ENCODE measurements at places on chromosomes 1 and 21. TPM values are rescaled to one million over a fixed set of nuclear protein-coding genes. Genes with fewer than 3 reads are reported as not detected.
A peak's percentile ranks its signal among the peaks of the same experiment; 100 is the strongest.

Gene CXADR
- 0.30 TPM for total RNA-seq

Gene DPYD
- total RNA-seq, result 65.4 TPM

Gene IFFO2
- total RNA-seq, result 19.2 TPM

Gene NECTIN4
- total RNA-seq, result not detected

Gene HSD3B2
- not detected for total RNA-seq

Gene KRTAP13-2
- total RNA-seq, result not detected

Gene MFAP2
- total RNA-seq, result 14.3 TPM

Gene CDK18
- total RNA-seq, result 5.1 TPM

DNA sequence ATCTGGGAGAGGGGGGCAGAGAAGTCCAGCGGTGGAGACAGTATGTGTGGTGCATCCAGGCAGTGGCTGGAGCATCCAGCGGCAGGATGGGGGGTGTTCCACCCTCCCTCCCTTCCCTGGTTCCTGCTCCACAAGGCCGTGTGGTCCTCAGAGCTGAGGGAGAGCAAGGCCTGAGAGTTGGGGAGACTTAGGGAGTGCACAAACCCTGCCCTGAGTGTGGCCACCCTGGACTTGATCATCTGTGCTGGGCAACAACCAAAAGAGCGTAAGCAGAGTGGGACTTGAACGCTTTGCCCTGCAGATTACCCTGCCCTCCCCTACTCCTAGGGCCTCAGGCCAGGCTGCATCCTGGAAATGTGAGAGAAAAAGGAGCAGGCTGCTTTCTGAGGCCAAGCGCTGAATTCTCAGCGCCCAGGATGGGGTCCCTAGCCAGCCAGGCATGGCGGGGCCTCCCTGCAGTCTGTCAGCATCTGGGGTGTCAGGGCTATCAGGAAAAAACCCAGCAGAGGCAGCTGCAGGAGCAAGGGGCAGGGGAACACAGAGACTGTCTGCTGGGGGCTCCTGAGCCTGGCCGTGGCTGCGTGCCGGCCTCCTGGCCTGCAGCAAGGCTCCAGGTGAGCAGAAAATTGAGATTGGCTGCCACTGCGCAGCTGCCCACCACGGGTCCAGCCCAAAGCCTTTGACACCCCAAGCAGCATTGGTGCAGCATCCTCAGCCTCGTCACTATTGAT lies 266.2 kb downstream of the NPHP4 start:
- no peaks in the 10 kb centered on the region for H3K4me1 ChIP-seq
- no peaks in the 10 kb centered on the region for H3K36me3 ChIP-seq
- no peaks in the 10 kb centered on the region for H3K27me3 ChIP-seq
- no peak overlapping the region for H3K27ac ChIP-seq
- no peak overlapping the region for H3K4me3 ChIP-seq
- DNase-seq, result no peak

- H3K27me3 ChIP-seq, result no peaks in the 10 kb centered on the region
- no peak overlapping the region for H3K27ac ChIP-seq
These were observed 91.2 kb upstream of the COL24A1 start for GRCh38 chr1:86247597-86248279.

DNA sequence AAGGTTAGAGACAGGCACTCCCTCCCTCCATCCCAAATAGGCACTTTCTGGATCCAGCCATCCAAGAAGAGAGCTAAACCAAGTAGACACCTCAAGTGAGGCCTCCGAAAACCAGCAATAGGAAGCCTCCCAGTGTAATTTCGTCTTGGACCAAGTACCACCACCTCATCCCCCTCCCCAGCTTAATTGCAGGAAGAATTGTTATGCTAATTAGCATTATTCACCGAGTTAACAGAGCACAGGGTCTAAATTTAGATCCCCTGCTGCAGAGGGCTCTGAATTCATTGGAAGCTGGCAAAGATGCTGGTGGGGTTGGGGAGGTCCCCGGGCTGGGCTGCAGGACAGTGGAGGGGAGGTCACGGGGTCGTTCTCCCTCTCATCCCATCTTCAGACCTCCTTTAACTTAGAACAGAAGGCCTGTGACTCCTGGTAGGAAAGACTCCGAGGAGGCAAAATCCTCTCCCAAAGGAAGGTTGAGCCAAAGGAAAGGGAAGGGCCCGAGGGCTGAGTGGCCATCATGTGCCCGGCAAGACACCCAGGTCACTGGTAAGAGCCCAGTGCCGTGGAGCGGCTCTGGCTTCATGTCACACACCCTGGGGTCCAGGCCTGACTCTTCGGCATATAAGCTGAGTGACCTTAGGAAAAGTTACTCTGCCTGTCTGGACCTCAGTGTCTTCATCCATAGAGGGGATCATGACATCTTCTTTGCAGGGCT lies 209.2 kb upstream of the GRIK3 start:
- H3K27me3 ChIP-seq, result no peaks in the 10 kb centered on the region
- no peak overlapping the region for H3K27ac ChIP-seq
- no peak overlapping the region for H3K4me3 ChIP-seq
- no peak for DNase-seq
- H3K4me1 ChIP-seq, result no peaks in the 10 kb centered on the region
- no peaks in the 10 kb centered on the region for H3K36me3 ChIP-seq

DNA sequence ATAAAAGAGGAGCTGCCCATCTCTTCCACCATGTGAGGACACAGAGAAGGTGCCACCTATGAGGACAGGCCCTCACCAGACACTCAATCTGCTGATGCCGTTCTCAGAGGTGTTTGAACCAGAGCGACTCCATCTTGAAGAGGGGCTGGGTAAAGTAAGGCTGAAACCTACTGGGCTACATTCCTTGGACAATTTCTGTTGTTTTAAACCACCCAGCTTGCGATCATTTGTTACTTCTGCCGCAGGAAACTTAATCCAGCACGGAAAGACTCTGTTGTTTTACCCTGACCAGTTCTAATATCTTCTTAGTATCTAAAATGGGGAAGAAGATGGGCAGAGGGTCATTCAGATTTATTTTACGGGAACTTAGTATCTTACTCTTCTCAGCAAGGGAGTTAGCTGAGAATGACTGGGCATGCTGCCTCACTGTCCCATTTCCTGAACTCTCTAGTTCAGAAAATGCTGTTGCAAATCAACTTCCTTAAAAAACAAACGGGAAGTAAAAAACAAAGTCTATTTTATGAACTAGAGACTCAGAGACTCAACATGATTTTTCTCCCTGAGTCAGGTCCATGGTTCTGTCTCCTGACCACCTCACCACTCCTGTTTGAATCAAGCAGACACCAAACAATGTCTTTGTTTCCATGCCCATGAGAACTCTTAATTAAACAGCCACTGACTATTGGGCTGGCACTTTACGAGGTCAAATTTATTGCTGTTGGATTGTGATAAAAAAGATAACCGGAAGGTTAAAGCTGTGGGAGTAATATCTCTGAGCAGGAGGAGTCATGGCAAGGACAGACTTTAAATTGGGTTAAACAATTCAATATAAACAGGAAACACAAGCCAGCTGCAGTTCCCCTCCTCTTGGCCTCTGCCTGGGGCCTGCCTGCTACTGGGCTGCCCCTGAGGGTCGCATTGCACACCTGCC lies 23.8 kb upstream of the IFNAR1 start:
- H3K4me3 ChIP-seq, result no peak overlapping the region
- no peaks in the 10 kb centered on the region for H3K27me3 ChIP-seq
- H3K36me3 ChIP-seq, result no peaks in the 10 kb centered on the region
- H3K27ac ChIP-seq, result peak overlapping the region; percentile 57
- peaks cover 4% of the 10 kb centered on the region for H3K4me1 ChIP-seq
- no peak for DNase-seq

DNA sequence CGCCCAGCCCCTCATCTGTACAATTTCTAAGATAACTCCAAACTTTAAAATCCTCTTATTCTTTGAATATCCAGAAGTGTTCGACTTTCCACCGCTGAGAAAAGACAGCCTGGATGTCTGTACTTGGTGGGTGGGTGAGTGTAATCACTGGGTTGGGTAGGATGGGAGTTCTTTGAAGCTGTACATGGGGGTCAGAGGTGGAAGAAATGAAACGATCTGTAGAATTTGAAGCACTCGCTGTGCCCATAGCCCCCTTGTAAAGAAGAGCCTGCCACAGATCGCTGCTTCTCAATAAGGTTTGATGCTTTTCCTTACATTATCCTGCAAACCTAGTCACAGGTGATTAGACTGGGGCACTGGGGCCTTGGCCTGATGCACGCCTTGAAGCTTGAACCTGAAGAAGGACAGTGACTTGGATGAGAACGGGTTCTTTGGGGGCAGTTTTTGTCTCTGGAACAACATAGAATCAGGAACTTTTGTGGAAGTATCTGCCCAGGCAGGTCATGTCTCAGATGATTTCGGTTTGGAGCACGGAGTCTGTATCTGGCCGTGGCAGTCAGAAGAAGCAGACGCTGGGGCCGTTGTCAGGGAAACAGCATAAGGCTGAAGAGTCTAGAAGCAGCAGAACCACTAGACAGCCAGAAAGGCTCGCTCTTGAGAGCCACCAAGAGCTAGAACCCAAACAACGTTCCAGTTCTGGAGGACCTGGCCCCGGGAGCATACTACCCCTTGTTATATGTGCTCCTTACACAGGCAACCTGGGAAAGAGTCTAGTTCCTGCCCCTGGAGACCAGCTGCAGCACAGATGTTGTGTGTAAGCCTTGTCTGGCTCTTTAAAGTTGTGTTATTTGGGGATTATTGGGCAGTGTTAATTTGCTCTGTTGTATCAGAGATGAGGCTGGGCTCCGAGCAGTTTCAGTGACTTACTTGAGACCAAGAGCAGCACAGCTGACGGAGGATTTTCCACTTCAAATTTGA lies 45.1 kb upstream of the SCCPDH start:
- no peaks in the 10 kb centered on the region for H3K27me3 ChIP-seq
- no peak overlapping the region for H3K27ac ChIP-seq
- no peak for DNase-seq
- H3K4me1 ChIP-seq, result peaks cover 22% of the 10 kb centered on the region
- no peaks in the 10 kb centered on the region for H3K36me3 ChIP-seq

GRCh38 chr1:223068900-223069665 lies 74.0 kb downstream of the TLR5 start:
- H3K27ac ChIP-seq, result no peak overlapping the region
- no peak for DNase-seq
- no peak overlapping the region for H3K4me3 ChIP-seq

- H3K27ac ChIP-seq, result no peak overlapping the region
- H3K4me3 ChIP-seq, result no peak overlapping the region
- no peak for DNase-seq
- no peaks in the 10 kb centered on the region for H3K36me3 ChIP-seq
- no peaks in the 10 kb centered on the region for H3K27me3 ChIP-seq
These were observed 225.9 kb downstream of the PTPRC start for GRCh38 chr1:198864695-198865094.

GRCh38 chr1:39359028-39359570 lies 132.3 kb upstream of the BMP8A start:
- no peaks in the 10 kb centered on the region for H3K4me1 ChIP-seq
- no peak overlapping the region for H3K27ac ChIP-seq
- DNase-seq, result no peak
- no peaks in the 10 kb centered on the region for H3K36me3 ChIP-seq
- no peaks in the 10 kb centered on the region for H3K27me3 ChIP-seq
- H3K4me3 ChIP-seq, result no peak overlapping the region

GRCh38 chr1:1881727-1882126 lies 9.2 kb downstream of the GNB1 start:
- no peak for DNase-seq
- H3K36me3 ChIP-seq, result no peaks in the 10 kb centered on the region
- peaks cover 13% of the 10 kb centered on the region for H3K4me1 ChIP-seq
- H3K4me3 ChIP-seq, result no peak overlapping the region
- H3K27ac ChIP-seq, result no peak overlapping the region

DNA sequence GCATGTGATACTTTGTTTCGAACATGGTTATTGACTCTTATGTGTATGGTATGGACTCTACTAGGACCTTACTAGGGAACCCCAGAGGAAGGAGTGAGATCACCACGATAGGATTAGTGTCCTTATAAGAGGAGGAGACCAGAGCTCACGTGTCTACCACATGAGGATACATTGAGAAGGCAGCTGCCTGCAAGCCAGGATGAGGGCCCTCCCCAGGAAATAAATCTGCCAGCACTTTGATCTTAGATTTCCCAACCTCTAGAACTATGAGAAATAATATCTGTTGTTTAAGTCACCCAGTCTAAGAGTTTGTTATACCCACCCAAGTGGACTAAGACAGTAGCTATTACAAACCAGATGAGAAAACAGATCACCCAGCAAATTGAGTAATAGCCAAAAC lies 559.3 kb upstream of the USP24 start:
- no peaks in the 10 kb centered on the region for H3K27me3 ChIP-seq
- H3K36me3 ChIP-seq, result no peaks in the 10 kb centered on the region

DNA sequence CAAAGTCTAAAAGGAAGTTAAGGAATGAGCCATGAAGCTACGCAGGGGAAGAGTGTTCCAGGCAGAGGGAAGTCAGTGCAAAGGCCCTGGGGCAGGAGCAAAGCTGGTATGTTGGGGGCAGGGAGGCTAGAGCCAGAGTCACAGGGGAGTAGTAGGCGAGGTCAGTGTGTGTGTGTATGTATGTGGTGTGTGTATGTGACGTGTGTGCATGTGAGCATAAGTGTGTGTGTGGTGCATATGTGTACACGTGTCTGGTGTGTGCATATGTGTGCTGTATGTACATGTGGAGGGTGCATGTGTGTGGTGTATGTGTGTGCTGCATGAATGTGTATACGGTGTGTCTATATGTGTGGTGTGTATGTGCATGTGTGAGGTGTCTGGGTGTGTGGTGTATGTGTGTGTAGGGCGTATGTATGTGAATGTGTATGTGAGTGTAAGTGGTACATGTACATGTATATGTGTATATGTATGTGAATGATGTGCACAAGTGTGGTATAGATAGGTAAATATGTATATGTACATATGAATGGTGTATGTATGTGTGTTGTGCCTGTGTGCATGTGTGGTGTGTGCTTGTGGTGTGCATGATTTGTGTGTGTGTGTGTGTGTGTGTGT lies 20.8 kb upstream of the NID1 start:
- no peaks in the 10 kb centered on the region for H3K36me3 ChIP-seq
- no peaks in the 10 kb centered on the region for H3K27me3 ChIP-seq
- no peak overlapping the region for H3K27ac ChIP-seq
- no peaks in the 10 kb centered on the region for H3K4me1 ChIP-seq

DNA sequence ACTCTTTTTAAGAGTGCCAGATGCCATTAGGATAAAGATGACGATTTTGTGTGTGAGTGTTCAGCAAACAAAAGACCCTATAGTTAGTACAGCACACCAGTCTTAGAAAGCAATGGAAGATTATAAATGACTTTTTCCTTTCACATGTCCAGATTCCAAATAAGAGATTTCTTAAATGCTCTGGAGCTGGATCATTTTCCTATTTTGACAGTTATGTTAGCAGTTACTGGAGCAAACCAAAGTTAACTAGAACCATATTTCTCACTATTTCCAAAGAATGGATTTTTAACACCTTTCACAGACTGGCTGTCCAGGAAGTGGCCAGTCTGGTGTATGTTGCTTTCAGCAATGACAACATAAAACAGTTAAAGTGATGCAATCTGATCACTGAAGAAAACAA lies 905.8 kb upstream of the ADGRL2 start:
- DNase-seq, result no peak
- H3K36me3 ChIP-seq, result no peaks in the 10 kb centered on the region
- no peaks in the 10 kb centered on the region for H3K27me3 ChIP-seq

- H3K4me1 ChIP-seq, result no peaks in the 10 kb centered on the region
- no peak for DNase-seq
- no peak overlapping the region for H3K27ac ChIP-seq
- H3K4me3 ChIP-seq, result no peak overlapping the region
- H3K36me3 ChIP-seq, result no peaks in the 10 kb centered on the region
- H3K27me3 ChIP-seq, result no peaks in the 10 kb centered on the region
These were observed 311.0 kb downstream of the KCNH1 start for GRCh38 chr1:210822932-210823331.

GRCh38 chr1:21626921-21627339 lies 42.2 kb downstream of the RAP1GAP start:
- H3K4me3 ChIP-seq, result no peak overlapping the region
- H3K27me3 ChIP-seq, result no peaks in the 10 kb centered on the region
- peaks cover 2% of the 10 kb centered on the region for H3K4me1 ChIP-seq
- DNase-seq, result no peak
- H3K27ac ChIP-seq, result no peak overlapping the region

- H3K36me3 ChIP-seq, result no peaks in the 10 kb centered on the region
- no peaks in the 10 kb centered on the region for H3K27me3 ChIP-seq
- H3K4me3 ChIP-seq, result no peak overlapping the region
- H3K4me1 ChIP-seq, result no peaks in the 10 kb centered on the region
These were observed 10.4 kb upstream of the PPT1 start for GRCh38 chr1:40107290-40107959.

Data from tibial nerve (tissue), 4 donors.